Naive thymus-derived CD4-positive, alpha-beta T cell (primary cell): ENCODE measurements at places on chromosomes 16 and 17. TPM values are rescaled to one million over a fixed set of nuclear protein-coding genes. Genes with fewer than 3 reads are reported as not detected.

- no peaks in the 10 kb centered on the region for H3K27me3 ChIP-seq
- DNase-seq = no peak
- H3K4me3 ChIP-seq = no peak overlapping the region
- no peak overlapping the region for H3K27ac ChIP-seq
- no peaks in the 10 kb centered on the region for H3K36me3 ChIP-seq
These were observed 53.9 kb upstream of the NETO2 start for GRCh38 chr16:47197536-47198179.

The RASL10B gene
- polyA plus RNA-seq = 0.14 TPM

The ADORA2B gene
- 2.6 TPM for polyA plus RNA-seq

The CMTM1 gene
- polyA plus RNA-seq = 0.41 TPM

DNA sequence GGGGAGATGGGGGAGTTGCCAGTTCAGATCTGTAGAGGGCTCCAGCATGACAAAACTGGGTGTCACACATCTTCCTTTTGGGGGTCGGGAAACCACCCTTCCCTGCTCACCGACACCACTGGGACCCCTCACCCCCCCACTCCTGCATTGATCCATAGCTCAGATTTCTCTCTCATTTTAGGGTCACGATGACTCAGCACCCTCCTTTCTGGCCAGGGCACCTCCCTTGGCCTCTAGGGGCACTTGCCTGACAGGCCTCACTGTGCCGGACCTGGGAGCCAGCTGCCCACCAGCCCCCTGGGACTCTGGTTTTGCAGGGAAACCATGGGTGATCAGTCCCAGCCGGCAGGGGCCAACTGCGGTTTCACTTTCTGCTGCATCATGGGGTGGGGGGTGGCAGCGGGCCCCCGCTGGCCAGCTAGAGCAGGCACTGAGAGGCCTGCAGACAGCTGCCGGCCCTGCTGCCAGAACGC lies 239.4 kb downstream of the MRTFB start:
- no peak for DNase-seq
- no peaks in the 10 kb centered on the region for H3K36me3 ChIP-seq
- no peaks in the 10 kb centered on the region for H3K27me3 ChIP-seq
- no peaks in the 10 kb centered on the region for H3K4me1 ChIP-seq

DNA sequence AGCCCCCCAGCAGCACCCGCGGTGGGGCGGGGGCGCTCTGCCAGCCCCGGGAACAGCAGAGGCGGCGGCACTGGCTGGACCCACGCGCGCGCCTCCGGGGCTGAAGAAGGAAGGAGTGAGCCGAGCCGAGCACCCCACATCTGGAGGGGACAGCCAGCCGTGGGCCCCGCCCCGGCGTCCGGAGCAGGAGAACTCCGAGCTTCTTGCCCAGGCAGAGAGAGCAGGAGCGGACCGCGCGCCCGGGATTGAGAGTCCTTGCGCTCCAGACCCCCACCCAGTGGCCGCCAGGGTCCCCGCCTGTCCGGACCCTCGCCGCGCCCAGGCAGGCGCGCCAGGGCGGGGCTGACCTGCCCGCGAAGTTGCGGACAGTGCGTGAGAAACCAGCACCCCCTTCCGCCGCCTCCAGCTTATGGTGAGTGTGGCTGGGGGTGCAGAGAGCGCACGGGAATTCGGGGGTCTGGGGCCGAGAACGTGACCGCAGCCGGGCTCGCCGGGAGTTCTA lies 921.9 kb upstream of the EEF2KMT start:
- no peaks in the 10 kb centered on the region for H3K4me1 ChIP-seq
- no peaks in the 10 kb centered on the region for H3K27me3 ChIP-seq

The KLHL10 gene
- not detected for polyA plus RNA-seq

DNA sequence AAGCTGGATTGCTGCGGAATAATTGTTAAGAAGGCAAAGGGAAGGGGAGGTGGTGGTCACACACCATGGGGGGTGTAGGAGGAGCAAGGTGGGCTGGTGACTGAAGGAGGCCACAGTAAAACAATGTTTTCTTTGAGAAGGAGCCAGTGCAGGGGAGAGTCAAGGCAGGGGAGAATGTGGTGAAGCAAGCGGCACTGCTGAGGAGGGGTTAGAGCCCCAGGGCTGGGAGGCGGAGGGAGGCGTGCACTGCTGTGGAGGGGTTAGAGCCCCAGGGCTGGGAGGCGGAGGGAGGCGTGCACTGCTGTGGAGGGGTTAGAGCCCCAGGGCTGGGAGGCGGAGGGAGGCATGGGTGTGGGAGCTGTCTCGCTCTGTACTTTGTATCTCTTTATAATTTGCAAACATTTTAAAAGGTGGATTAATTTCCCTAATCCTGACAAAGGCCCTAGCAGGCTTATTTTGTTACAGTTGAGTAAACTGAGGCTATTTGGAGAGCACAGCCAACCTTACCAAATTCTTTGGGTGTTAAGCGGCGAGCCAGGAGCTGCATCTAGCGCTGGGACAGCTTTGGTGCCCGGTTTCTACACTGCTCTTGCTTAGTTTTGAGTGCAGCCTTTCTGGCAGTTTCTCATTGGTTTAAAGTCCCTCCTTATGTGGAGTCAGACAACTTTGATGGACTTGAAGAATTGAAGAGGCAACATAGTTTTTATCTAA lies 20.9 kb downstream of the RPTOR start:
- H3K36me3 ChIP-seq = no peaks in the 10 kb centered on the region
- no peak overlapping the region for H3K4me3 ChIP-seq
- no peaks in the 10 kb centered on the region for H3K4me1 ChIP-seq
- no peak overlapping the region for H3K27ac ChIP-seq

DNA sequence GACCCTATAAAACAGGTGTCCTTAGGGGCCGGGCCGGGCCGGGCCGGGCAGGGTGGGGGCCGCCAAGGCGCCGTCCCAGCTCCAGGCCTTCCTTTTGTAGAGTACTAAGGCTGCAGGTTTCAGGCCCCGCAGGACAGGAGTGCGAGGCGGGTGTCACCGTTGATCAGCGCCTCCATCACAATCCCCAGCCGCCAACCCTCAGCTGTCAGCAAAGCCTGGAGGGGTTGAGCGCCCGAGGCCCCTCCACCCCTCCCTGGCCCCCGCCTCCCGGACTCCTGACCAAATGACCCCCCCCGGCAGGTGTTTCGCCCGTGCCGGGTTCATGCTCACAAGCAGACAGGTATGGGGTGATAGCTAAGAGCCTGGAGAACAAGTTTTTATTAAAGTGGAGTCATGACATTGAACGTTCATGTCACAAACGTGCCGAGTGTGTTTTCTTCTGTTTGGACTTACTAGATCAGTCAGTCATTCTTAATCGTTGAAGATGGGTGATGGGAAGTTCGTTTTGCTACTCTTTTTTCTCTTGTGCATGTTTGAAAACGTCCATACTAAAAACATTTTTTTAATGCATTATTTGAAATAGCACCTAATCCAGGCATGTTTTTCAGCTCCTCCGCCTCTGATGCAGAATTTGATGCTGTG lies 534 bp downstream of the ARL2BP start:
- H3K27ac ChIP-seq = peak overlapping the region; percentile 84
- no peaks in the 10 kb centered on the region for H3K36me3 ChIP-seq
- peak; percentile 28 for DNase-seq

The SLFN14 gene
- 0.06 TPM for polyA plus RNA-seq

The FBXO39 gene
- 0.27 TPM for polyA plus RNA-seq

DNA sequence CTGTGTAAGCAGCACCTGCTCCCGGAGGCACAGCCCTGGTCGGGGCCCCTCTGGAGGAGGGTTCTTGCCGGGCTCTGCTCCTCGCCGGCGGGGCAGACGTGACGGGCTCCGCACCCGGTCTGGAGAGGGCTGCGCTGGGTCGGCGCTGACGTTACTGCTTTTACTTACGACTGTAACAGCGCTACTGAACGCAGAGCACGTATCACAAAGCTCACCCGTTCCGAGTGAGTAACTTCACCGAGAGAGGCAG lies 1.3 kb upstream of the RAB40C start:
- H3K27ac ChIP-seq = peak overlapping the region; percentile 93
- H3K4me1 ChIP-seq = peaks cover 17% of the 10 kb centered on the region
- peaks cover 7% of the 10 kb centered on the region for H3K36me3 ChIP-seq

The SLC16A11 gene
- polyA plus RNA-seq = 1.1 TPM

- peaks cover 32% of the 10 kb centered on the region for H3K4me1 ChIP-seq
- peaks cover 49% of the 10 kb centered on the region for H3K36me3 ChIP-seq
- H3K4me3 ChIP-seq = peak overlapping the region; percentile 76
- H3K27me3 ChIP-seq = no peaks in the 10 kb centered on the region
- no peak for DNase-seq
- H3K27ac ChIP-seq = peak overlapping the region; percentile 92
These were observed 702 bp downstream of the PHF23 start for GRCh38 chr17:7238420-7239090.

The TLCD3B gene
- polyA plus RNA-seq = not detected

DNA sequence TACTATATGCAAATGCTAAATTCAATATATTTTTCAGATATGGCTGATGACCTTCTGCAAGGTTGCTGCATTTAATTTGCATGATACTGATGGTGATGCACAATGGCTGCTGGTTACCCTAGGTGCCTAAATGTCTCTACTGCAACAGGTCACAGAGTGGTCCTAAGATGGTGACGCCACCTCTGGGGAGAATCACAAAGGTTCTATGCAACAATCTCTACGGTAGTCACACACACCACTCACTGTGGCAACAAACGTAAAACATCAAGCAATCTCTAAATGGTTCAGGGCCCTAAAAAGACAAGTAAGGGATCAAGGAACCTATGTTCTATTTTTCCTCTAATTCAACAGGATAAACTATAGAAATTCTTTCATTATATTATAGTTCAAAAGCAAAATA lies 293.3 kb downstream of the CEP112 start:
- no peak overlapping the region for H3K4me3 ChIP-seq
- no peaks in the 10 kb centered on the region for H3K27me3 ChIP-seq
- no peak overlapping the region for H3K27ac ChIP-seq
- no peaks in the 10 kb centered on the region for H3K4me1 ChIP-seq

GRCh38 chr16:54722210-54722676 lies 208.4 kb upstream of the IRX5 start:
- no peaks in the 10 kb centered on the region for H3K36me3 ChIP-seq
- H3K4me1 ChIP-seq = no peaks in the 10 kb centered on the region
- DNase-seq = no peak
- H3K4me3 ChIP-seq = no peak overlapping the region
- no peak overlapping the region for H3K27ac ChIP-seq
- no peaks in the 10 kb centered on the region for H3K27me3 ChIP-seq

- no peaks in the 10 kb centered on the region for H3K4me1 ChIP-seq
- H3K27ac ChIP-seq = no peak overlapping the region
- no peak overlapping the region for H3K4me3 ChIP-seq
- DNase-seq = no peak
- no peaks in the 10 kb centered on the region for H3K36me3 ChIP-seq
- no peaks in the 10 kb centered on the region for H3K27me3 ChIP-seq
These were observed 42.9 kb downstream of the DCUN1D3 start for GRCh38 chr16:20857281-20857680.

The MEIOB gene
- polyA plus RNA-seq = not detected

DNA sequence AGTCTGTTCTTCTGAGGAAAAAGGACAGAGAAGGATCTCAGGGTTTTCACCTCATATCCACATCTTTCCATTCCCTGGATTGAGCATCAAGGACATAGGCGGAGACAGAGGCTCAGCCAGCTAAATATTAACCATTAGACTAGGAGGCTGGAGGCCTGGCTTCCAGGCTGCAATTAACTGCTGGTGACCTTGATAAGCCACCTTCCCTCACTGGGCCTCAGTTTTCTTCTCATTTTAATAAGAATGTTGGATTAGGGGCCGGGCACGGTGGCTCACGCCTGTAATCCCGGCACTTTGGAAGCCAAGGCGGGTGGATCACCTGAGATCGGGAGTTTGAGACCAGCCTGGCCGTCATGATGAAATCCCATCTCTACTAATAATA lies 25.6 kb upstream of the CNOT1 start:
- DNase-seq = no peak
- no peak overlapping the region for H3K27ac ChIP-seq
- H3K27me3 ChIP-seq = no peaks in the 10 kb centered on the region
- H3K36me3 ChIP-seq = no peaks in the 10 kb centered on the region
- no peaks in the 10 kb centered on the region for H3K4me1 ChIP-seq
- H3K4me3 ChIP-seq = no peak overlapping the region

- no peak for DNase-seq
- no peak overlapping the region for H3K4me3 ChIP-seq
- no peaks in the 10 kb centered on the region for H3K27me3 ChIP-seq
- H3K4me1 ChIP-seq = no peaks in the 10 kb centered on the region
These were observed 30.3 kb downstream of the CHD9NB start for GRCh38 chr16:53022374-53022773.

DNA sequence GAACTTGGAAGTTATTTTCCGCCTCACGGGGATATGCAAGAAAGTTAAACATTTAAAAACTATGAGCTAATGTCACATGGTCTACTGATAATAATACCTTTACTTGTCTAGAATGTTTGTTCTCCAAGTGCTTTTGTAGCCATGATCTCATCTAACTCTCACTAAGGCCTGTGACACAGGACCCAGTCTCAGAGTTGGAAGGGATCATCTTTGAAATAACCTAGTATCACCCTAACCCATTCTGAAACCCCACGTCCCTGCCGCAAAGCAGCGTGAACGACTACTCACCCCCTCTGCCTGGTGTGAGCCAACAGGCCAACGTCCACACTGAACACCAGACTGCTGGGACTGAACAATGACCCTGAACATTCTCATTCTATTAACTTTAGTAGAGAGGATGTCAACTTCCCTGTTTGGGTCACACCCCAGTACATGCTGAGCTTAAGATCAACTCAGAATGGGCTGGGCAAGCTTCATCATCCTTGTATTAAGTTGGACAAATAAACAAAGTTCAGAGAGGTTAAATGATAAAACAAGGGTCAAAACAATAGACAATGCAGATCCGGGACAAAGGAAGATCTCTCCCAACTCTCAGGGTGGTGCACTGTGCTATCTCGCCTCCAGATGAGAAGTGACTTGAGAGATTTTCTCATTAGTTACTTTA lies 54.8 kb upstream of the BCAR1 start:
- no peak overlapping the region for H3K27ac ChIP-seq
- no peaks in the 10 kb centered on the region for H3K27me3 ChIP-seq
- no peak for DNase-seq

The NEK8 gene
- 4.5 TPM for polyA plus RNA-seq
